GM23248 (cell line): ENCODE measurements at places on chromosomes 7 and 10.
A peak's percentile ranks its signal among the peaks of the same experiment; 100 is the strongest.

GRCh38 chr7:42208572-42208971 lies 28.4 kb downstream of the GLI3 start:
- peak; percentile 70 for DNase-seq

- no peak for DNase-seq
Measured at GRCh38 chr10:121133901-121134300, 282.7 kb downstream of the WDR11 start.

- no peak for DNase-seq
Measured at GRCh38 chr10:130642926-130643325, 506.7 kb downstream of the GLRX3 start.

DNA sequence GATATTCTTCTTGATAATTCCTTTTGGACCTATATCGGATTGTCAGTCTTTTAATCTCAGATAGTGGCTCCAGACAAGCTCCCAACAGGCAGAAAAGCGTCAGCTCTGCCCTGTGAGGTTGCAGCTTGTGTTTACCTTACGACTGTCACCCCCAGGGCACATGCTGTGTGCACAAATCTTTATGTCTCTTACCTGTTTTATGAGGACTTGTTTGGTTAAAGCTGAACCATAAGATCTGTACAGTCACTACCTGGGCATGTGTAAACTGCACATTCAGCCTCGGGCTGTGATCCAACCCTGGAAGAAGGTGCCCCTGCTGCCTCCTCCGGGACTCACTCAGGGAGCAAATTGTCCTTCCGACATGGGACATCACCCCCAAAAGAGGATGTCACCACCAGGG lies 119.8 kb downstream of the GALNT17 start:
- no peak for DNase-seq

DNA sequence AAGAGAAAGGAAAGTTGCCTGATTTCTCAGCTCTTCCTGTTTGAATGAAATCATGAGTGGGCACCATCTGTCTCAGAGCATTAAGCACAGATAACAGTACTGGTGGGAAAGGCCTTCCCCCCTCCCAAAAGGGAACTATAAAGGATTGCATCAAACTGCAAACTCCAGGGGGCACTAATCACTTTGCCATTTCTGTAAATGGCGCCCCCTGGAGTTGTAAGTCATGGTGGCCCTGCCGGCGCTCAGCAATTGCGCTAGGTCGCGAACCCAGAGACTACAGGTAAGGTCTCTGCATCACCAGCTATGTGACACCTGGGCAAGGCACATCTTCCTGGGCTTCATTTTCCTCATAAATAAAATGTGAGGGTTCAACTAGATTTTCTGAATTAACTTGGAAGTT lies 11.1 kb downstream of the LRRC4 start:
- DNase-seq: peak; percentile 7

DNA sequence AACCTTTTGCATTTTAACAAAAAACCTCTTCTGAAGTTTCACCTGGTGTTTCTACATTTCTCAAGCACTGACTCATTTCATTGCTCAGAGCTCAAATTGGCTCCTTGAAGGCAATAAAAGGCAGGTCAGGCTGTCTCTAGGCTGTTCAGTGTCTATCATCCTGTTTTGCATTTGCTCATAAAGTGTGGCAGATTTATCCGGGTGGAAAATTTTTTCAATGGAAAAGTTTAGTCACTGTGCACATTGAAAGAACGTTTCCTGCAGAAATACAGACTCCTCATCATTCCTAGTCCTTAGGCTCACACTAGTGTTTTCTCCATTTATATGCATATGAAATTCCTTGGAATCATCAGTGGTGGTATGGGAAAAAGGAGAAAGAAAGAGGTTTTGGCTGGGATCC lies 114.2 kb upstream of the DGKB start:
- peak; percentile 22 for DNase-seq
